Posterior vena cava (tissue), 2 donors: ENCODE measurements at places on chromosomes 7 and 10. TPM values are rescaled to one million over a fixed set of nuclear protein-coding genes. Genes with fewer than 3 reads are reported as not detected.

The CRHR2 gene
- total RNA-seq: 0.10 TPM

The GHRHR gene
- total RNA-seq: not detected

The SPDYE2 gene
- not detected for total RNA-seq

DNA sequence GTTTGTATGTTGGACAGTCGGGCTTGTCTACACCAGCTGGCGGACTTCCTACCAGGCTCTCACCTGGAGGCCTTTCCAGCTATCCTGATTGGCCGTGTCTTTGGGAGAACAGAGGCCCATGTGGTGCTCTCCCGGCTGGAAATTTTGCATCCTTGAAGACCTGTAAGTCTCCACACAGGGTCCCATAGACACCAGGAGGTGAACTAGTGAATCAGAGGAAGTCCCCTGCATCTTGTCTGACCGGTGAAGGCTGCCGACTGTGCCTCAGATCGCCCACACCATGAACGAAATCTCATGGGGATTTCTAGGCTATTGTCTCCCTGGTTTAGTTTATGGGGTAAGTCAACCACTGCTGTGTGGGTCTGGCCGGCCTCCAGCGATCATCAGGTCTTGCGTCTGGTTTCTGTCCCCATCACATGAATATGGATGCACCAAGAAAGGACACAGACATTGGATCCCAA lies 108.4 kb upstream of the LYZL2 start:
- peak; percentile 64 for DNase-seq

The FAM237B gene
- total RNA-seq: not detected

The CROT gene
- total RNA-seq: 12.4 TPM

The LIPF gene
- not detected for total RNA-seq

DNA sequence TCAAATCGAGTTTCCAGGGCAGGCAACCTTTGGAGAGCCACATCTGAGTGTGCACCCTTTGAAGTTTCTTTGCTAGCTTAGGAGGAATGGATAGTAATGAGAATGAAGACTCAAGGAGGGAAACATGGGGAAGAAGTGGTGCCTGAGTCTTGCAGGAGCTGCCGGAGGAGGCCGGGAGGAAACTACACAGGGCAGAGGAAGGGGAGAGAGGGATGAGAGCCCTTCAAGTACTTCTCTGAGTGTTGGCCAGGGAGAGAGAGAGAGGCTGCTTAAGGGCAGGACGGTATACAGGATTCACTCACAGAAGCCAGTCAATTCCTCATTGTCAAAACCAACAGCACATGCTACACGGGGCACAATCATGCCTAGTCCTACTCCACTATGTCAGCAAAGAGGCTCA lies 74.4 kb upstream of the ZNRF2 start:
- no peak for DNase-seq

DNA sequence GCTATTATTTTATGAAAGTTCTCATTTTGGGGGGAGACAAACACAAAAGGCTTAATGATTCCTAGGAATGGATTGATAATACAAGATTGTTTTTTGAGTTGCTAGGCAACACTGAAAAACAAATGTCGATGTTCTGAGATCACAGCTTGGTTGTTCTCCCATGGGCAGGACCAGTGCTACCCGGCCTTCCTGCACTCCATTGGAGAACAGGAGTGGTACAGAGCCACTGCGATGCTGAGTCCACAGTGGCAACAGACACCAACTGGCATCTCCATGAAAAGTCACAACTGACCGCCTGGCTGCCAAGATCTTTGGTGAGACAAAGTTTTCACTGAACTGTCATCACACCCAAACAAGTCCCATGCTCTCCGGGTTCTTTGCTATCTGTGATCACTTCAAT lies 68.9 kb upstream of the NMT2 start:
- no peak for DNase-seq

DNA sequence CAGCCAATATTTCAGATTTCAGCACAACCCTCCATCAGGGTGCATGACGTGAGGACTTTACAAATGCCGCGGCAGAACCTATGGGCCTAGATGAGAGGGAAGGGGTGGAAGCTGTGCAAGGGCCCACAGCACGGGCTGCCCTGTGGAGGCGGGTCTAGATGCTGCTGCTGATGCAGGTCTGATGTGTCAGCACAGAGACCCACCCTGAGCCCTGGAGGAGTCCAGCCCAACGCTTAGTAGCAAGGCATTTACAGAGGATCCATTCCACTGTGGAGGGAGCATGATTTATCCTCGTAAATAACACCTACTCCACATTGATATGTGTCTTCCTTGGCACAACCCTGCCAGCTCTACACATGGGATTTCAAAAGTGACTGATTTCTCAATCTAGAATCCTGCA lies 48.5 kb downstream of the MYL10 start:
- DNase-seq: no peak

The LIPM gene
- total RNA-seq: not detected

DNA sequence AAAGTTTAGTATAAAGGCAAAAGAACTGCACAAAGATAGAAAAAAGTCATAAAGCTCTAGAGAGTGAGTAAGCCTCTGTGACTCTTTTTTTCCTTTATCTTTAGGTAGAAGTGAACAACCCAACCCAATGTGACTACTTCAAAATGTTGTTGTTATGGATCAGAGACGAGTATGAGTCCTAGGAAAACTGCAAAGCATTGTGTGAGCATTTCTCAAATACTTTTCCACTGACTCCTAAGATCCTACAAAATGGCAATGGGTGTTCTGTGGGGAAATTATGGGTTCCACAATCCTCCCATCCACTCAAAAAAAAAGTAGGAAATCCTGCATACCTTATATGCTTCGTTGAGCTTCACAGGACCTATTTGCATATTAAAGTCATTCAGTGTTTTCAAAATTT lies 177.1 kb downstream of the DGKI start:
- no peak for DNase-seq

- no peak for DNase-seq
Observed at GRCh38 chr7:129574487-129574886, 37.0 kb upstream of the NRF1 start.

The MPP7 gene
- 58.6 TPM for total RNA-seq

DNA sequence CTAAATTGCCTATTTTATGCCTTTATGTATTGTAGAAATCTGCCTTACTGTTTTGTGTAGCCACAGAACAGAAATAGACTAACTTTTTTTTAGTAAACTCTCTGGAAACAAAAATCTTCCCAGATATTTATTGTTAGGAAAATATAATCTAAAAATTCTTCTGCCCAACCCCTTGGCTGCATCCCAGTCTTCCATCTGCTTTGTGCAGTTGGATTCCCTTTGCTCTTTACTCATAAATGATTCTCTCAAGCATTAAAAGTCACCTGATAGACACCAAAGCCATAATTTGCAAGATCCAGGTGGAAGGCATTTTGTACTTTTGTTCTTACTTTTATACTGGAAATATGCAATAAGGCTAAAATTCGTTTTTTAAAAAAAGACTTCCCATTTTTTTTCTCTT lies 6.1 kb upstream of the CAV2 start:
- DNase-seq: no peak

The GRM8 gene
- total RNA-seq: not detected

GRCh38 chr10:10956681-10957542 lies 60.8 kb upstream of the CELF2 start:
- no peak for DNase-seq

GRCh38 chr7:142279601-142280000 lies 21.7 kb upstream of the PRSS58 start:
- no peak for DNase-seq

DNA sequence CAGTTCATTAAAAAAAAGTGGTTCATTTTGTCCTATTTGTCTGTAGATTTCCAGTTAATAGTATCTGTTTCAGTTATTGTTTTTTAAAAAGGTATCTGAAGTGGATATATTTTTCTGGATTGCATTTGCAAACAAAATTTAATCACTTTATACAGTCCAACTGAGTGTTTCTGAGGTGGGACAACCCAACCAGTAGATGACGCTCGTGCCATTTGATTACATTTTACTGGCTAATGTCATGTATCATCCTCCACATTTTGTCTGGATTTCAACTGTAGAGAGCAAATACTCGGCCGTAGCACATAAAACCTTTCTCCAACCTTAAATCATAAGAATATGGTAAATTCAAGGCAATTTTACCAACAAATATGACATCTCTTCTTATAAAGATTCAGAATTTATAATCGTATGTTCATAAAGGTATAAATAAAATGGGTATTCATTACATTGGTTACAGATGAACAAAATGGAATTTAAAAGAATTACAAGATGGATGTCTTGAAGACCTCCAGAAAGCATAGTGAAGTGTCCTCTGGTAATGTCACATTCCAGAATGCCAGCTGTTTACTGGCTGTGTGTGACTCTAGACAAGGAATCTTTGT lies 789.0 kb downstream of the PHTF2 start:
- DNase-seq: no peak

The AGBL3 gene
- 5.6 TPM for total RNA-seq

DNA sequence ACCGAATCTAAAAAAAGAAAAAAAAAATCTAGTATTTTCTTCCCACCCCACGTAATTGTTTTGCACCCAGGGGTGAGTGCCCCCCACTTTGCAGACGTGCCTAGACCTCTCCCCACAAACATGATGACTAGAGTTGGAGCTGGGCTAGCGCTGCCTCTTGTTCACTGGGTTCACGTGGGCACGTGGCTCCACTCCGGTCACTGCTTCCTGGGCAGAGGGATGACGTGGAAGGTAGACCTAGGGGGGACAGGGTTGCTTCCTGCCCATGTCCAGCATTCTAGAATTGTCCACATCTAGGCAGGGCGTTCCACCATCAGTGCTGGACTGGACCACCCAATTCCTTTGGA lies 861 bp upstream of the LIMK1 start:
- DNase-seq: no peak

- DNase-seq: no peak
Observed at GRCh38 chr7:21108182-21108581, 319.7 kb upstream of the SP4 start.

- DNase-seq: no peak
Observed at GRCh38 chr10:98078774-98079173, 48.4 kb upstream of the CRTAC1 start.

DNA sequence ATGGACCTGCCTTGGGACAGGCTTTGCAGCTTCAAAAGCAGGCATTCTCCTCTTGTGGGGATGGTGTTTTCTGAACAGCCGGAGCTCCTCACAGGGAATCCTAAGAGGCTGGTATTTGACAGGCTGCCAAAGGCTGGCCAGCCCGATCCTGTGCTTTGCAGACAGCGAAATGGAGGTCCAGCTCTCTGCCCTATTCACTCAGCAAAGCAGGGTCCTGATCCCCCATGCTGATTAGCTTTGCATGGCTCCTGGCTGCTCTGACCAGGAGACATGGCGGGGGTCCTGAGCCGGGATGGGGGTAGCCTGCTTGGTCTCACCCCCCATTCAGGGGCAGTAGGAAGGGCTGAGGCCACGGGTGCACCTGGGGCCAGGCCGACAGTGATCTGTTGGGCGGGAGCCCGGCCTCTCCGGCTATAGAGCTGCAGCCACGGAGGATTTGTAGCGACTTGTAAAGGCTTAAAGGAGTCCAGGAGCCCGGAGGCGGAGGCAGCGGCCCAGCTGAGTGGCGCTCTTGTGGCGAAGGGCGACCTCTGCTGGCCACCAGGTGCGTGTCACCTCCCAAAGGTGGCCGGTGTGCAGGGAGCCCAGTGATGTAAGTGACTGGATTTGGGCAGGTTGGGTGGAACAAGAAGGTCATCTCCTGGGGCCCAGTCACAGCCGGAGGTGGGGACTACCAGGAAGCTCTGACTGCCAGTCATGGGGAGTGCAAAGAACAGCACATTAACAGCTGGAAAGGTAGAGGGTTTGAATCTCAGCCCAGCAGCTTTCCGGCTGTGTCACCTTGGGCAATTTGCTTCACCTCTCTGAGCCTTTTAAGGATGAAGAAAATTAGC lies 126.5 kb downstream of the ZMIZ1 start:
- DNase-seq: peak; percentile 95

GRCh38 chr10:123517901-123518300 lies 148.3 kb upstream of the GPR26 start:
- no peak for DNase-seq

The SDHAF3 gene
- total RNA-seq: 12.7 TPM

- DNase-seq: no peak
Observed at GRCh38 chr10:73916761-73917470, 6.0 kb downstream of the PLAU start.

DNA sequence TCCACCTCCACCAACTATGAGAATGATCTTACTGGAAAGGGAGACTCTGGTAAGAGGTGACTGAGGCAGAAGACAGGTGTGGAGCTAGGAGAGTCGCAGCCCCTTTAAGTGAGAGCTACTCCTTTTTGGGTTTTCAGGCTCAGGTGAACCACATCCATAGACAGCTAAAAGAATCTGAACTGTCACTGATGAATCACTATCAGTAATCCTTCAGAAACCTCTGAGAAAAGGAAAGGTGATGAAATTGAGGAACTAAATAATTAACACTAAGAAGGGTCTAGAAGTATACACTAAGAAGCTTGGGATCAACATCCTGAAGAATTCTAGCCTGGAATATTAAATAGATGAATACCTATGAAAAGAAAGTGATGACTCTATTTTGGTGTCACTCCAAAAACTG lies 83.0 kb downstream of the SORBS1 start:
- no peak for DNase-seq

The NEBL gene
- total RNA-seq: 3.1 TPM

The GATA3 gene
- 1.00 TPM for total RNA-seq

The C7orf57 gene
- not detected for total RNA-seq

DNA sequence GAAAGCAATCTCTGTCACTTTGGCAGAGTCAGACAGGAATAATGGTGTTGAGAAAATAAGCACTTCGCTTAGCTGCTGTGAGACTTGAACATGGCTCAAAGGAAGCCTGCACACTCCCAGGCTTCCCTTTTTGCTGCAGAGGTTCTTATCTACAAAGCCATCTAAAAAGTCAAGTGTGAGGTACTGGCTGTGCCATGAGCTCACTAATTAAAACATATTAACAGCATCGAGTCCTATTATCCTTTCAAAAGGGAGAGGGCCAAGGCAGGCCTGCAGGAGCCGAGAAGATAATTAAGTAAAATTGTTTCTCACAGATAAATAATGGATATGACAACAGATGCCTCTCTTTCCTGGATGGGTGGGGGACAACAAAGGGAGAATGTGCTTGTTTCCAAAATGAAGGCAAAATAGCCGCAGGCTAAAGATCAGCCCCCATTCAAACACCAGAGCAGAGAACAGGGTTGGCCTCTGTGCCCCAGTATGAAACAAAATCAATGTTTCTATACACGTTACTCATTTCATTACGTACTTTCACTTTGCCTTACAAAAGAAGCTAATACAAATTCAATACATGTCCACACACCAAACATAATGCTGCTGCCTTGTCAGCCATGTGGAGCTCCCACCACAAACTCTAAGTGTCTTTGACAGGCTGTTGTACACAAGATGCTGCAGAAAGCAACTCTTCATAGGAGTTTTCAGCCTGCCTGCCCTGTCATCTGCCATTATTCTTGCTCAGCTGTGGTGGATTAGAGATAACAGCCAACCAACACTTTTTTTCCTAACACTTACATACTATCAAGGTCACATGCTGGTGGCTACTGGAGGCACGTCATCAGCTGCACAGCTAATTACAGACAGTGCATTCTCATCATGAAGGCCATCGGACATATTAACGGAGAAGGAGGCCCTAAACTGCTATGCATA lies 55.3 kb downstream of the ELAPOR2 start:
- no peak for DNase-seq

GRCh38 chr7:106284714-106285050 lies at the start of gene NAMPT:
NAMPT (minus strand) TSS chr7:106284983; CDS start chr7:106284884, 99 bp downstream.
- no peak for DNase-seq

- DNase-seq: peak; percentile 89
Observed at GRCh38 chr10:31749981-31750840, 178.4 kb downstream of the ARHGAP12 start.
